ENCODE measurements at places on chromosomes 7 and 10. TPM values are rescaled to one million over a fixed set of nuclear protein-coding genes. Genes with fewer than 3 reads are reported as not detected.

Gene GRM3
- polyA plus RNA-seq, result not detected

Gene TMEM130
- polyA plus RNA-seq, result not detected

Gene ASZ1
- polyA plus RNA-seq, result not detected

Gene TAS2R41
- polyA plus RNA-seq, result not detected

Gene ZNF365
- polyA plus RNA-seq, result not detected

Gene SMKR1
- polyA plus RNA-seq, result 8.3 TPM

Gene VAX1
- not detected for polyA plus RNA-seq
